Type B pancreatic cell (in vitro differentiated cells): ENCODE measurements at places on chromosomes 2 and 18.

- no peak for DNase-seq
These were observed 52.0 kb downstream of the FTCDNL1 start for GRCh38 chr2:199798831-199799580.

GRCh38 chr2:238879043-238879442, 31.2 kb downstream of the TWIST2 start:
- DNase-seq: no peak

DNA sequence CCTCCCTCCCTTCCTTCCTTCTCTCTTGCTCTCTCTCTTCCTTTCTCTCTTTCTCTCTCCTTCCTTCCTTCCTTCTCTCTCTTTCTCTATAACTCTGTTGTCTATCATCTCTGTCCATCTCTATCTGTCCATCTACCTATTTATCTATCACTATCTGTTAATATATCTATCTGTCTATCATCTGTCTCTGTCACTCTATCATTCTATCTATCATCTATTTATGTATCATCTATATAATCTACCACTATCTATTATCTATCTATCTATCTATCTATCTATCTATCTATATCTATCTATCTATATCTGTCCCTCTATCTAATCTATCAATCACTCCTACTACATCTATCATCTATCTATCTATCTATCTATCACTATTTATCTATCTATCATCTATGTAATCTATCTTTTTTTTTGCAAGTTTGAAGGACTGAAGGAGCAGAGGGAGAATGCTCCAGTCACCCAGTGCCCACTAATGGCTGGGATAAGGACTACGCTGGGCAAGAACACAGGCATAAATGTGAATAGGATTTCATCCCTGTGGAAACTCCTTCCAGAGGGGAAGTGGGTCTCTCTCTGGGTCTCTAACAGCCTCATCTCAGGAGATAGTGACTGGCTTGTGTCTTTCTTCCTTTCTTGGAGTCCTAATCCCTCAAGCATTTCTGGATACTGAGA, 427.0 kb downstream of the LPIN1 start:
- no peak for DNase-seq

GRCh38 chr2:192010073-192010472, 163.2 kb upstream of the CAVIN2 start:
- DNase-seq: no peak

DNA sequence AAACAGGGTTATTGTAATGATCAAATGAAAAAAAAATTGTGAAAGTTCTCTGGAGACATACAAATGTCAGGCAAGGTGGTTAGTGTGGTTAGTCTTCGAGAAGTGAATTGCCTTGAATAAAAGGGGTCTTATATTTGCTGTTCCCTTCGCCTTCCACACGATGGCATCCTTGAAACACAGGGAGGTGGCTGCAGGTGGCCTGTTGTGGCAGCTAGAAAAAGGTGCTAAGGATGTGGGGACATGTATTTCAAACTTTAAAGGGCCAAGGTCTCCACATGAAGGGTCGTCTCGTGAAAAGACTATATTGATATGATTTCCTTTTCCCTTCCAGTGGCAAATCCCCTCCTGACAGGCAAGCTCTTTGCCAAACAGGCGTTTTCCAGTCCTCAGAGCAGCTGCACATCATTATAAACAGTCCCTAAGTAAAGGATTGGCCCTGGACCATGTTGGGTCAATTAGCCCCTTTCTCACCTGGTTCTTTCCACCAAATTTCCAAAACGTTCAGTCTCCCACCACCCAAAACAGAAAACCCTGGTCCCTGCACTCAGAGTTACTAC, 68.5 kb downstream of the COPS8 start:
- DNase-seq: peak; percentile 67

GRCh38 chr2:141534666-141535362, 596.0 kb downstream of the LRP1B start:
- no peak for DNase-seq

GRCh38 chr2:47485751-47486300, 82.9 kb downstream of the MSH2 start:
- DNase-seq: no peak

DNA sequence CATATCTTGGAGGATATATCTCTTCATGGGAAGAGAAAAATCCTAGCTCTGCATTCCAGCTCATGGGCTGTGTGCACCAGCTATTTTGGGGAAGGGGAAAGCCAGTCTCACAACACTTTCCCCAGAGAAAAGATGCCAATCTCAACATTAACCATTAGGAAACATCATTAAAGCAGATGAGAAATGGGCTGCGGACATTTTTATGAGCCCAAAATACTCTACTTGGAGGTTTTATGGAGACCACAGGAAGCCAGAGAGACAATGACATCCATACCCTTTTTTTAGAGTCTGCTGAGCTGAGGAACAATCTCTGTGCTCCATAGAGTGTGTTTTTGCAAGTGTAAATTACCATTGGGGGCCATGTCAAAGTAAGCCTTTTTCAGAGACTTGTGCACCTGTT, 213.7 kb downstream of the TRIB2 start:
- DNase-seq: no peak

DNA sequence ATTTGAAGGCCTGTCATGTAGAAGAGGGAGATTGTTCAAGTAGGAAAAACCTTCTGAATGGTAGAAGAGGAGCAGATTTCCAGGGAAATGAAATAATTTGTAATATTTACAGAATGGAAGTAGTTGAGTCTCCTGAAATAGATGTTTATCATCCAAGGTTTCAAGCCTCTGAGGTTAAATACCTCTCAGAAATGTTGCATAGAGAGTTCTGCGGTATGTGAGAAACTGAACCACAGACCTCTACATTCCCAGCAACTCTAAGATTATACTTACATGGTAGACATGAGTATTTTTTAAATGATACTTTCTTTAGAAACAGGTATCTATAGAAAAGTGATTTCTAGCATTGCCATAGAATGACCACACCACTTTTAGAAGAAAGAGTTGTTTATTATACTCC, 379.8 kb upstream of the FANCL start:
- DNase-seq: no peak

- DNase-seq: no peak
These were observed 54.5 kb upstream of the ACMSD start for GRCh38 chr2:134783912-134784311.

DNA sequence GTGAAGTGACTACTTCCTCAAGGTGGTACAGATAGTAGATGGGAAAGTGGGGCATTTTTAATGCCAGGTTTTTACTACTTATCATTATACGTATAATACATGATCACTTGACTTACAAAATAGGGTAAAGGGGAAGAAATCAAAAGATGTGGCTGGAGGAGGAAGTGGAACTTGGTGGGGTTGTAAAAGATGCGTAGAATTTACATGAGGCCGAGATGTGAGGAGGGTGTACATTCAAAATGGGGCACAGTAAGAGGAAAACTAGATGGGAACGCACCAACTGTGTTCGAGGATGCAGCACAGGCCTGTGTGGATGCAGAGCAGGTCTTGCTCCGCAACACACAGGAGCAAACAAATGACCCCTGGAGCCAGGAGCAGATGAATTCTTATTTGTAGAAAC, 403.3 kb downstream of the TXNL1 start:
- no peak for DNase-seq

- DNase-seq: no peak
These were observed 668.2 kb upstream of the HS6ST1 start for GRCh38 chr2:128986867-128987268.

- DNase-seq: no peak
These were observed 3.1 kb downstream of the KCNE4 start for GRCh38 chr2:223055140-223055539.

- no peak for DNase-seq
These were observed 16.8 kb downstream of the TTC39C start for GRCh38 chr18:24031318-24031717.

DNA sequence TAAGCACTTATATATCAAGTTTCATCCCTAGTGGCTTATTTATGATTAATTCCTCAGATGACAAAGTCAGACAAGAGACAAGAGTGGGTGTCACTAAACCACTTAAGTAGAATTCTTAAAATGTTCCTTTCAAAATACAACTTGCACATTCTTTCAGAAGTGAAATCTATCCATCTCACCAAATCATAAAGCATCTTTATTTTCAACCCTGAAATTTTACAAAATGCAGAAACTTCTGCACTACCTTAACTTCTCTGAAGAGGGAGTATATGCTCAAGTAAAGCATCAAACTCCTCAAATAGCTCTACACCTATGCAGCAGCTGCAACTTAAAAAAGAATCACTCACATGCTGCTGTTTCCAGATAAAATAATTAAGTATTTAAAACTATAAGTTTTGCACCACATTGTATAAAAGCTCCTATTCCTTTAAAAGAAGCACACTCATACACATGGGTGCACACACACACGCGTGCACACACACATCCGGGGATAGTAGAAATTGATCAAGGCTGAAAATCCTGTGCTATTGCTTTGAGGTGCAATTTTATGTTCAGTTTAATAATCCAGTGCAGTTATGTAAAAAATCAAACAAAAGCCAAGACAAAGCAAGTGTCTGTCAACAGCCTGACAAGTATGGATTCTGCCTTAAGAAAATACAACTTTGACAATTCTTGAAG, 244.5 kb downstream of the TCF4 start:
- DNase-seq: no peak

DNA sequence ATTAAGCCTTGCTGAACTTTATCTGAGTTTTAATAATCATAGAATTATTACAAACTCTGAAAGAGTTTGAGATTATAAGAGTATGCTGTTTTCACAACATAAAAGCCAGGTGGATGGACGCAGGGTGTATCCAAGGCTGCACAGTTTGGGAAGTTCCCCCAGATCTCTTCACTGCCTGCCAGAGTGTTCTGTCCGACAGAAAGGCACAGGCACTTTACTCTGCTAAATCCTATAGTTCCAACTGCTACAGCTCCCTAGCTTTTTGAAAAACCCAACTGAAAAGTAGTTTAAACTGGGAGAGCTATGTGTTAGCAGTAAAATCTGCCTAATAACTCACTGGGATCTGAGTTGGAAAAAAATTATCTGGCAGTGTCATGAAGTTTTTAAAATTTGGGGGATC, 38.0 kb downstream of the MFSD6 start:
- no peak for DNase-seq

DNA sequence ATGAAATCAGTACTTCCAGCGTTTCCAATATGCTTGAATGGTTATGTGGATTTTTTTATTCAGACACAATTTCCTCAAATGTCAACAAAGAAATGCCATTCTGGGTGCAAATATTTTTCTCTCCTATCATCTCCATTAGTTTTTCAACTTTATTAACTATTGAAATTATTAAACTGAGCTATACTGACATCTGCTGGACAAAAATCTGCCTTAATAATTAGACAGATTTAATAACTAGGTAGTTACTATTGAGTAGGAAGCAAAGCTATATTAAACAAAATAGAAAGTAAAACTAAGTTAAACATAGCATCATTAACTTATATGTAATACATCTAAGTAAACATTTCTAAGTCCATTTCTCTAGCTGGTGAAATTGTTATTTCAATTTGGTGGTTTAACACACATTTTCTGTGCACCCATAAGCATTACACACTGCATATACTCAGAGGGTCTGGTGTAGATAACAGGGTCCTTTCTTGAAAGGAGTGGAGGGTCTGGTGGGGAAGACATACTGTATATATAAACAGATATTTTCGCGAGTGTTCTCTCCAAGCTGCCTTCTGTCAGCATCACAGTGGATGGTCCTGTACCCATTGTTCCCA, 77.0 kb downstream of the LANCL1 start:
- no peak for DNase-seq

GRCh38 chr2:113027691-113028090, 22.4 kb downstream of the IL36A start:
- no peak for DNase-seq

GRCh38 chr2:57876313-57876712, 170.3 kb upstream of the VRK2 start:
- DNase-seq: no peak

DNA sequence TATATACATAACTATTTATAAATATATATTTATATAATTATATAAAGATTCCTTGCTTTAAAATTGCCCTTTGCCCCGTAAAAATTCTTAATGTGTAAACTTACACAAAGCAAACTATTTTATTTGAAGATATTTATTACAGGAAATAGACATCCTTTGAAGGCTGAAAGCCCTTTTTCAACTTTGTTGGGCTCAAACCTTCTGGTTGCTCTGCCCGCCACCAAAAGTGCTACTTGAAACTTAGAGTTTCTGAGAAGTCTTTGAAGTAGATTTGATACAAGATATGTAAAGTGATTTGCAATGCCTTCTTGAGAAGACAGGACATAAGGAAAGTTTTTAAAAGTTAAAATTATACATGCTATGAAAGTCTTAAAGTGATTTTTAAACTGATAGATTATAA, 36.6 kb upstream of the METAP1D start:
- no peak for DNase-seq

DNA sequence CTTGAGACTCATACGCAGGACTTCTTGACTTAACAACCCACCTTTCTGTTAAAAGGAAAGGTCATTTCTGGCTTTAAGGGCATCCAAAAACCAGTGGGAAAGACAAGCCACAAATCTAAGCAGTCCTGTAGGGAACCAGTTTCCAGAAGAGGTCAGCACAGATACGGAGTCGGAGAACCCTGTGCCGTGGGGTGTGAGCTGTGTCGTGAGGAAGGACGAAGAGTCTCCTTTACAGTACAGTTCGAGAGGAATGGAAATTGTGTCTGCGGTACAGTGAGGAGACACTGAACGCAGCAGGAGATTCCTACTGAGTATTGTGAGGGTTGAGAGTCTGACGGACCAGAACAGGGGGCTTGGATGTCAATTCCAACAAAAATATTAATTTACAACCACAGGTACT, 17.7 kb downstream of the SLC30A3 start:
- DNase-seq: no peak

- DNase-seq: no peak
These were observed 40.7 kb downstream of the TMEM163 start for GRCh38 chr2:134677856-134678756.

DNA sequence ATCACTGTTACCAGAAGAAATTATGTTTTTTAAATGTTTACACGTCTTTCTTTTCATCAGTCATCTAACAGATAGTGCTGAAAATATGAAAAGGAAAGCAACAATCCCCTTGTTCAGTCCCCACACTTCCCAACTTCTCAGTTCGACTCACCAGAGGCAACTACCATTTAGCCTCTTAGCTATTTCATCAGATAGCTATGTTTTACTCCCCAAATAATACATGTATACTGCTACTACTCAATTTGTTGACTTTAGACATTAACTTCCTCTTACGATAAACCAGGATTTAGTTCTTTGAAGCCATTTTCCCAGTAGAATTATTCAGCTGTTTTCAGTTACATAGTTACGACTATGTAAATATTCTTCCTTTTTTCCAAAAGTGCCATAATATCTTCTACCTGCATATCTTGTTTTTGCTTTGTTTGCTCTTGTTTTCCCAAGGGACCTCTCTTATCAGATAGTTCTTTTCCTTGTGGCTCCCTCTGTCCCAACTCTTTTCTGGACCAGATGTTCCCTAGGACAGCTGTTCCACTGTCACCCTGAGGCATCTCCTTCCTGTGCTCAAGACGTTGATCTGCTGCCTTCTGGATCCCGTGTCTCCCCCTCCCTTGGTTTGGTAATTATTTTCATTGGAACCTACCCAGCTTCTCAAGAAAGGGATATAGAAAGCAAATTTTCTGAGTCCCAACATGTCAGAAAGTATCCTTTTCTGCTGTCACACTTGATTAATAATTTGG, 289.3 kb upstream of the TANK start:
- no peak for DNase-seq

GRCh38 chr2:37657471-37657870, 14.0 kb downstream of the CDC42EP3 start:
- no peak for DNase-seq

- DNase-seq: no peak
These were observed 1024.7 kb upstream of the PIK3C3 start for GRCh38 chr18:40930211-40930882.

- DNase-seq: no peak
These were observed 370.2 kb upstream of the SLC14A2 start for GRCh38 chr18:45245091-45245511.

- no peak for DNase-seq
These were observed 30.8 kb downstream of the ZNF892 start for GRCh38 chr2:95238131-95238530.

- no peak for DNase-seq
These were observed 392.4 kb downstream of the TXNL1 start for GRCh38 chr18:56245866-56246580.
